ENCODE measurements at places on chromosomes 5 and 9.
A peak's percentile ranks its signal among the peaks of the same experiment; 100 is the strongest.

- DNase-seq = no peak
These were observed 41.8 kb downstream of the FYB1 start for GRCh38 chr5:39177631-39177964.

GRCh38 chr9:38131729-38132128 lies 62.7 kb upstream of the SHB start:
- DNase-seq = no peak

DNA sequence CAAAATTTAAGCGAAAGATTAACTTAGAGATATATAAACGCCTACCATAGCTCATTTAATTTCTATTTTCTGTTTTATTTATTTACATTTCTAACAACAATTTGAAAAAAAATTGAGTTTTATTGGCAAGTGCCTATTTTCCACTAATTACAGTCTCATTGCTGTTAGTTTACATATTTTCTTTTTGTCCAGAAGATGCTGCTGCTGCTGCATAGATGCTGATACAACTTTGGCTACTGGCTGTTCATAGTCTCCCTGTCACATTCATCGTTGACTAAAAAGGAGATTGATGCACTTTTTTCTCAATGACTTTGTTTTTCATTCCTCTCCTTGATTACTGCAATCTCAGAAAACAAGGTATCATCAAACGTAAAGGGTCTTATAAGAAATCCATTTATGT lies 235.4 kb downstream of the CDH9 start:
- no peak for DNase-seq

DNA sequence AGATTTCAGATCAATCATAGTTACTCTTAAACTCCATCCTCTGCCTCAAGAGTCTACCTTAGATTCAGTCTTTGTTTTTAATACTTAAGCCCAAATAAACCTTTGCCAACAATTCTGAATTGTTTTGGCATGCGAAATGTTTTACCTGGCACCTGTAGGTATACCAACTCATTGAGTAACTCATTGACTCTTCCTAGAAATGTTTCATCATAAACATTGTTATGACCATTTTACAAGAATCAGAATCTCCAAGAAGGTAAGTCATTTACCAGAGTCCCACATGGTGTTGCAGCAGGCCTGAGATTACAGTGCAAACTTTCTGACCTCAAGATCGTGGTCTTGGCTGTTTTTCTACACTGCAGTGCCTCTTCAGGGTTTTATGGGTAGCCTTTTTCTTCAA lies 750.4 kb downstream of the BRINP1 start:
- no peak for DNase-seq

GRCh38 chr9:82106536-82106935 lies 118.0 kb downstream of the SPATA31D1 start:
- DNase-seq = no peak

GRCh38 chr9:131865446-131866195 lies 125.7 kb upstream of the RAPGEF1 start:
- no peak for DNase-seq

DNA sequence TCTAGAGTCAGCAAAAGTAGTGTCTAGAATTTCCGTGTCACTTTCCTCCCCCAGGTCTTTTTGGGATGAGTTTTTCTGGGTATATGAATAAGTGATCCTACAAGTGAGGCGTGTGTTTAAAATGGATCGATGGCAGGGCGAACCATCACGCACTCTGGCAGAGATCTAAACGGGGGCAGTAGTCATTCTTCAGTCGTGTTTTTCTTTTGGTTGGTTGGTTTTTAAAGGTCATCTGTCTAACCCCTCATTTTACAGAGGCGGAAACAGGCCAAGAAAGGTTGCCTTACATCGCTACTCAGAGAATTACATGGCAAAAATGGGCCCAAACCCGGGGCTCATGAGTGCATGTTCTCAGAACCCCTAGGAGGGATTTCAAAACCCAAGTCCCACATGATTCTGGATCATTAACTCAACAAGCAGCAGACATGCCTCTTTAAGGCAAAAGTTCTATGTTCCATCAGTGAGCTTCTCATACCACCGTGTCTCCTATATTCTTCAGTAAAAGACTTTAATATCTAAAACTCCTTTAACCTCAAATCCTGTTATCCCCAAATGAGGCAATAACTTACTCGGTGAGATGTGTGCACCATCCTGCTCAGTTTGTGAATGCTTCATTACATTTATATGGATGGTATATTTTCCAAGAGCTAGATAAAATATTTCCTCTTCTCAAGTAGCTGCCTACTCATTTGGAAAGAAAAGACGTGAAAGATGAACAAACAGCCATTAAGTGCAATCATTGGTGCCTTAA lies 145.8 kb downstream of the AOPEP start:
- DNase-seq = no peak

DNA sequence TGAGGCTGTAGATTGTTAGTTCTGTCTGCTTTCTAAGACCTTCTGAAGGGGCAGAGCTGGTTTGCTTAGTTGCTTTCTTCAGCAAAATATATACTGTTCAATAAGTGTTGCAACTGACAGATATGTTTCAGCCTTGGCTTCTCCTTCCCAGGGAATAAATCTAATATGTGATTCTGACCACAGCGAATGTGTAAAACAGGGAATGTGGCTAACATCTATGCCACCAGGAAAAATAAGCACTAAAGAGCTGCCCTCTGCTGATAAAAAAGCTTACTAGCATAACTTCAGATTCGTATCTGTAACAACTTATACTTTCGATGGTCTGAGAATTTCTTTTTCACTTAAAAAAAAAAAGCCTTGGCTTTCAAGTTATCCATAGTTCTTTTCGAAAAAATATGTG lies 13.0 kb upstream of the OSMR start:
- DNase-seq = no peak

DNA sequence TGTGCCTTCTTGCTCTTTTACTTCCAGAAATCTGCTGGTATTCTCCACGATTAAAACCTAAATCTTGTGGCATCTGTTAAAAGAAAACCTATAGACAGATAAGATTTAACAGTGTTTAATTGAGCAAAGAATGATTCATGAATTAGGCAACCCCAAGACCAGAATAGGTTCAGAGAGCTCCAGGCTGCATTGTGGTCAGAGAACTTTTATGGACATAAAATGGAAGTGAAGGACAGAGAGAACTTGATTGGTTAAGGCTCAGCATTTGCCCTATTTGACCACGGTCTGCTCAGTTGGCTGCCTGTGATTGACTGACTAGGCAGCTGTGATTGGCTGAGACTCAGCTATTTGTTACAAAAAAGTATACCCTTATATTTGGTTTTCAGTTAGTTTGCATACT lies 10.4 kb upstream of the SLC36A2 start:
- no peak for DNase-seq

- DNase-seq = peak; percentile 44
These were observed 18.4 kb downstream of the LSM11 start for GRCh38 chr5:157761690-157762621.

DNA sequence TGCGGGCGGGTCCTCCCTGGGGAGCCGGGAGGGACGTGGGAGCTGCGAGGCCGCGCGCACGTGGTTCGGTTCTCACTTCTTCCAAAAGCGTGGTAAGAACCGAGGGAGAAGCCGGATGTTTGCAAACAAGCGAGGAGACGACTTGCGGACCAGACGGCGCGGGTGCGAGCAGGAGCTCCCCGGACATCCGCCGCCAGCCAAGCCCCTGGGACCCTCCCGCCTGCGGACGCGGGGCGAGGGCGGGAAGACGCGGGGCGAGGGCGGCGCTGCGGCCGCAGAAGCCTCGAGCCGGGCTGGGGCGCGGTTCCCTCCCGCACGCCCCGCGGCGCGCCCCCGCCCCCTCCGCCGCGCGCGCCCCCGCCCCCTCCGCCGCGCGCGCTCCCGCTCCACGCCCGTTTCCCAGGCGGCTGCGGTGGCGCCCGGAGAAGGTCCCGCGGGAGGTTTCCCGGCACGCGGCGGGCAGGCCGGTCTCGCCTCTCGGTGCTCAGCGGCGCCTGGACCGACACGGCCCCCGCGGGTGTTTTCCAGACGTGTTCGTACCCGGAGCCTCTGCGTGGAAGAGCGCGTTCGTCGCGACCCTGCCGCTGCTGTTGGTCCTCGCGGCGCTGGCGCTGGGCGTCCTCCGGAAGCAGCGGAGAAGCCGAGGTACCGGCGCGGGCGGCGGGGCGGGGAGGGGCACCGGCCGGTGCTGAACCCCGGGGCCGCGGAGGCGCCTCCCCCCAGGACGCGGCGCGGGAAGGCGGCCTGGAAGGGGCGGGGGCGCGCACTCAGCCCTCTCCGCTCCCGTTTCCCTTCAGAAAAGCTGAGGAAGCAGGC lies 12.8 kb downstream of the BTNL9 start:
- DNase-seq = no peak

DNA sequence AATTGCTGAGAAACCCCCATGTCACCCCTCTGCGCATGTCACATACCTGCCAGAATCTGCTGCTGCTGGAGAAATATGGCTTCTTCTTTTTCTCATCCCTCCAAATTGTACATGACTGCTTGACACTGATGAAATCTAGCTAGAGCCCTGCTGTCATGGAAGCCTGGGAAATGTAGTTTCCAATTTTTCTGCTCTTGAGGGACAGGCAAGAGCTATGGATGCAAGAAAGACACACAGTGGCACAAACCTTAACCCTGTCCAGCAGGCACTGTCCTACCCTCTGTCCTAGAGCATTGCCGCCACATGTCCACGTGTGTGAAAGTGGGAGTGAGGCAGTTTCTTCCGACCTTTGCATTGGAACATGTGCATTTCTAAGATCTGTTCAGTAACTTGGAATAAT lies 255.5 kb upstream of the SEMA6A start:
- no peak for DNase-seq

DNA sequence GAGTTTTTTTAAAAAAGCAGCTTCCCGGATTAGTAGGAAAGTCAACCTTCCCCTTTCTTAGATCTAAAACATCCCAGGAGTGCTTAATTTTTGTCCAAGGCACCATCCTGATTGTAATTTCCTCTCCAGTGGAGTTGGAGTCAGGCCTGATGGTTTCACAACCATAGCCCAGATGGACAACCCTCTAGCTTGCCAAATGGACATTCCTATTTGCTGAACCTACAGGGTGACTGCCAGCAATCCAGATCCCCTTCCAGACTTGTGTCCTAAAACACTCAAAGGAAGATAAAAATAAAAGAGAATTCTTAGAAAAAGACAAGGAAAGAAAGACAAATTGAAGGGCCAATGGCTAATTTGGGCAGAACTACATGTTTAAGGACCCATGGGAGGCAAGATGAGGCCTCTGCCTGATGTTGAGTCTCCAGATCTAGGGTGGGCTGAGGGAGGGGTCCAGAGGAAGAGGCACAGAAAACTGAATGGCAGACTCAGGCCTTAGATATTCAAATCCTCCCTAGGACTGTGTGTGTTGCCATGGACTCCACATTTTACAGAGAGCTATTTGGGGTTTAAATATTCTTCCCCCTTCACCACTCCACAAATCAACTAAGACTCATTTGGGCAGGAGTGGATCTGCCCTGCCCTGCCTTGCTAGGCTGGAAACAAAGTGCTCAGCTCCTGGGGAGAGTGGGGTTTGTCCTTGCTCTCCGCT lies 38.5 kb upstream of the SLC44A1 start:
- no peak for DNase-seq

- no peak for DNase-seq
These were observed 43.1 kb upstream of the ANKDD1B start for GRCh38 chr5:75568202-75568601.

DNA sequence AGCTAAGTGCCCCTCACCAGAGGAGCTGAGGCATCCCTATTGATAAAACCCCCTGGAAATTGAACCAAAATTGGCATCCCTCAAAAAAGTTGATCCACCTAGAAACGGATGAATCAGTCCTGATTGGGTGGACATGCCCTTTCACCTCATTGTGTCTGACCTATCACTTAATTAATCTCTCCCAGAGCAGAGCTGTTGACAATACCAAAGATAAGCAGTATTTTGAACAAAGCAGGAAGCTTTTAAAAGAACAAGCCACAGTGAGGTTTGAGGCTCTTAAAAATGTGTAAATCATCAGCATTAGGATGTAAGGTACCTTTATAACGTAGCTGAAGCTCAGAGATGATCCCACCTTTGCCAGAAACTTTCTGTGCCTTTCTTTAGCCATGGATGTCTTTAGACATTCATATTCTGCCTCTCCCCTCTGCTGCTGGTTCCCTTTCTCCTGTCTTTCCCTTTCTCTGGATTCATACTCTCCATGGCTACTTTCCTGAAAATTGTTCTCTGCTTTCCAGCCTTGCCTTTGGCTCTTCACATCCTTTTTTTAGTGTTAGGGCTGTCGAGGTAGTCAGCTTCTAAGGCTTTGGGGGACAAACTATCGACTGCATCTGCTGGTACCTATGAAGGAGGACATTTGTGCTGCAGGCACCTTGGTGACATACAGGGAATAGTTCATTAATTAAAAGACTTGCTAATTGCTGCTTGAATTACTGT lies 7.8 kb upstream of the LHX2 start:
- DNase-seq = no peak

- no peak for DNase-seq
These were observed 235.6 kb downstream of the ELAVL2 start for GRCh38 chr9:23590276-23591000.

GRCh38 chr5:55276771-55277170 lies 30.7 kb downstream of the DHX29 start:
- DNase-seq = no peak

DNA sequence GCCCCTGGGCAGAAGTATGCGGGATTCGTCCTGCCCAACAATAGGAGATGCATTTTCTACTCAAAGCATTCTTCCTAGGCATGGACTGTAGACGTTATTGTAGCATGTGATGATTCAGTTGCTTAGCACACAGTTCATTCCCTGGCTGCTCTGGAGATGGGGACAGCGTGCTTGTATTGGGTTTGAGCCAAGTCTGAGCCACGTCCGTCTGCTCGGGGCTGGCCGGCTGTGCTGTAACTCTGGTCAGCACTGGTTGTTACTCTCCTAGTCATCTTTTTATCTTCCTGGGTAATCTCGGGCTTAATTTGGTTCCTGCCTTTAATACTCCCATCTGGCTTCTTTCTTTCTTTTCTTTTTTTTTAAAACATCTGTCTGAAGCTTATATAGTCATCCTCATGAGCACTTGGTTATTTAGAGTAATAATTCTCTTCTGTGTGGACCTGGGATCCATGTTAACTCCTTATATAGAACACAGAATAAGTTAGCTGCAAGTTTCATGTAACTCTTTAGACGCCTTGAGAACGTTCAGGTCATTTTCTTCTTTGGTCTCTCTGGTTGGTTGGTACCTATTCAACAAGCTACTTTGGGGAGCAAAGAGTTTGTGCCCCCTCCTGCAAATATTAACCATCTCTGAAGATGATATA lies 118.8 kb upstream of the RPS23 start:
- DNase-seq = peak; percentile 90

GRCh38 chr5:26121338-26121737 lies 917.0 kb downstream of the CDH9 start:
- no peak for DNase-seq

GRCh38 chr5:60395712-60396329 lies 304.1 kb downstream of the DEPDC1B start:
- DNase-seq = no peak
